T-helper 17 cell (primary cell): ENCODE measurements at places on chromosomes 6 and 20. TPM values are rescaled to one million over a fixed set of nuclear protein-coding genes. Genes with fewer than 3 reads are reported as not detected.
A peak's percentile ranks its signal among the peaks of the same experiment; 100 is the strongest.

GRCh38 chr6:166938150-166938549 is 18.2 kb downstream of the RNASET2 start:
- no peak for DNase-seq

GRCh38 chr20:25338112-25339023 is 52.3 kb downstream of the ABHD12 start:
- no peak for DNase-seq

- no peak for DNase-seq
Measured at GRCh38 chr6:144378437-144378836, 93.3 kb downstream of the UTRN start.

The SIM1 gene
- not detected for total RNA-seq

The C20orf204 gene
- total RNA-seq = 7.8 TPM

- no peak for DNase-seq
Measured at GRCh38 chr6:111758608-111759329, 114.5 kb downstream of the FYN start.

- peak; percentile 57 for DNase-seq
Measured at GRCh38 chr6:127266178-127266891, at the start of gene RNF146. TSS of gene RNF146 (plus strand) at chr6:127266864. CDS start at chr6:127280339, 13,475 bp downstream.

The MAFB gene
- 8.9 TPM for total RNA-seq

GRCh38 chr6:141922898-141923297 is 209.8 kb upstream of the GJE1 start:
- DNase-seq = no peak

The CENPB gene
- 40.2 TPM for total RNA-seq

DNA sequence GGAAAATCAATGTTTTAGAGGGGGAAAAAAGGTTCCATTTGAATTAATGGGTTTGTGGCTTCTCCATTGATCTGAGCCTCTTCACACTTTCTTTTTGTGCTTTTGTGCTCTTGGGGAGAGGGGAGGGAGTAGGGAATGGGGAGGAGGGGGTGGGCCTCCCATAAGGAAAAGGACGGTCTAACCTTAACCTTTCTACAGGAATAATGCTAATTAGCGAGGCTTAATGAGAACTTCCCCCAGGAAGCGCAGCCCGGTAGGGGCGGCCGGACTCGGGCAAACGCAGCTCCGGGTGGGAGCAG is 103.0 kb downstream of the NOL4L start:
- no peak for DNase-seq

The TGM3 gene
- not detected for total RNA-seq
